Activated CD4-positive, alpha-beta T cell treated with anti-CD3 and anti-CD28 coated beads for 36 hours (primary cell): ENCODE measurements at places on chromosomes 5 and 9. TPM values are rescaled to one million over a fixed set of nuclear protein-coding genes. Genes with fewer than 3 reads are reported as not detected.

Gene HRCT1
- total RNA-seq = not detected

Gene RORB
- 0.05 TPM for total RNA-seq

Gene RASEF
- not detected for total RNA-seq

Gene ACTBL2
- not detected for total RNA-seq

Gene ARHGEF37
- 2.1 TPM for total RNA-seq

Gene TMC1
- total RNA-seq = not detected

Gene NPDC1
- 23.1 TPM for total RNA-seq

Gene SLC4A9
- 0.21 TPM for total RNA-seq

Gene SLC6A7
- not detected for total RNA-seq
